Small intestine (tissue), 16 donors: ENCODE measurements at places on chromosomes 1 and 21. TPM values are rescaled to one million over a fixed set of nuclear protein-coding genes. Genes with fewer than 3 reads are reported as not detected.

GRCh38 chr1:184596950-184597645 is 157.6 kb downstream of the EDEM3 start:
- H3K36me3 ChIP-seq: peaks cover 1% of the 10 kb centered on the region
- no peak overlapping the region for H3K4me3 ChIP-seq
- H3K27ac ChIP-seq: no peak overlapping the region

DNA sequence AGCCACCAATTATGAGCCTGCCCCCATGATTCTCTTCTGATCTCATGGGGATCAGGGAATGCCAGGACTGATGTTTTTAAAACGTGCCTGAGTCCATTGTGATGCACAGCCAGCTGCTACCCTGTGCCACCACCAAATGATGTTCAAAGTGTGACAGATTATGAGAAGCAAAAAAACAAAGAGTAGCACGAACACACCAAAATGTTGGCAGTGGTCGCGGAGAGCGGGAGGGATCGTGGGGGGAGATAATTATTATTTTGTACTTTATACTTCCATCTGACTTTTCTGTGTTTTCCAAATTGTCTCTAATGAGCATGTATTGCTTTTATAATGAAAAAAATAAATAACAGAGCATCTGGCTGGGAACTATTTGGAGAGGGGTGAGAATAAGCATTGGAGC is 50.5 kb downstream of the EPHB2 start:
- no peak overlapping the region for H3K4me3 ChIP-seq
- no peak overlapping the region for H3K27ac ChIP-seq
- no peaks in the 10 kb centered on the region for H3K27me3 ChIP-seq
- DNase-seq: no peak
- H3K4me1 ChIP-seq: peaks cover 7% of the 10 kb centered on the region

DNA sequence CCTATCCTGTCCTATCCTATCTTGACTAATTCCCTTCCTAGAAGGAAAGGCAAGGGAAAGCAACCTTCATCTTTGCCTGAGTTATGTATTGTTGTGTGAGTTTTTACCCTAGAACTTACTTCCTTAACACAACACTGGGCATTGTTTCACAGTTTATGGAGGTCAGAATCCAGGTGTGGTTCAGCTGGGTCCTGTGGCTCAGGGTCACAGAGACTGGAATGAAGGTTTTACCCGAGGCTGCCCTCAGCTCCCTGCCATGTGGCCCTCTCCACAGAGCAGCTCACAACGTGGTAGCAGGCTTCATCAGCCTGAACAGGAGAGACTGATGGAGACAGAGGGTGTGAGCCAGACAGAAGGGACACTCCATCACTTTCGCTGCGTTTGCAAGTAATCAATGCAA is 140.5 kb downstream of the FCRL5 start:
- no peaks in the 10 kb centered on the region for H3K4me1 ChIP-seq
- H3K36me3 ChIP-seq: no peaks in the 10 kb centered on the region
- H3K4me3 ChIP-seq: no peak overlapping the region
- no peak overlapping the region for H3K27ac ChIP-seq
- no peak for DNase-seq

The PPIH gene
- 53.2 TPM for polyA plus RNA-seq

The FH gene
- polyA plus RNA-seq: 69.4 TPM

- H3K36me3 ChIP-seq: no peaks in the 10 kb centered on the region
- H3K4me1 ChIP-seq: no peaks in the 10 kb centered on the region
- H3K27ac ChIP-seq: no peak overlapping the region
- no peak overlapping the region for H3K4me3 ChIP-seq
- DNase-seq: no peak
Measured at GRCh38 chr1:5933050-5933449, 59.2 kb downstream of the NPHP4 start.

GRCh38 chr21:17416139-17416538 is 96.7 kb upstream of the CXADR start:
- no peak overlapping the region for H3K27ac ChIP-seq
- DNase-seq: no peak
- no peaks in the 10 kb centered on the region for H3K36me3 ChIP-seq
- no peak overlapping the region for H3K4me3 ChIP-seq
- H3K4me1 ChIP-seq: no peaks in the 10 kb centered on the region
- no peaks in the 10 kb centered on the region for H3K27me3 ChIP-seq

DNA sequence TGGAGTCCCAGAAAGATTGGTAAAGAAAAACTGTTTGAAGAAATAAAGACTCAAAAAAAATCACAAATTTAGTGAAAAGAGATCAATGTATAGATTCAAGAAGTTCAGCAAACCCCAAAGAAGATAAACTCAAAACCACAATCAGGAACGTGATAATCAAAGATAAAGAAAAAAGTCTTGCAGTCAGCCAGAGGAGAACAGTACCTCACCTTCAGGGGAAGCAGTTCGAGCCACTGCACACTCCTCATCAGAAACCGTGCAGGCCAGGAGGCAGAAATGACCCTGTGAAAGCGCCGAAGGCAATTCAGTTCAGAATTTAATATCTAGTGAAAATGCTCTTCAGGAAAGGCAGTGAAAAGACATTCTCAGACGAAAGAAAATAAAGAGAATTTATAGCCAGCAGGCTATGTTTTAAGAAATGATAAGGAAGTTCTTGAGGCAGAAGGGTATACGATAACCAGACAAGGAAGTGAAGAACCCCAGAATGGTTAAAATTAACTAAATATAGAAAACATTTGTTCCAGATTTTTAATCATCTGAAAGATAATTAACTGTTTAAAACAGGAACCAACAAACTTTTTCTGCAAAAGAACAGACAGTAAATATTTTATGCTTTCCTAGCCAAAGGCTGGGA is 13.5 kb upstream of the SUMO3 start:
- no peaks in the 10 kb centered on the region for H3K36me3 ChIP-seq
- H3K4me1 ChIP-seq: no peaks in the 10 kb centered on the region
- no peak for DNase-seq
- H3K27ac ChIP-seq: no peak overlapping the region
- no peak overlapping the region for H3K4me3 ChIP-seq
- H3K27me3 ChIP-seq: no peaks in the 10 kb centered on the region

The DFFA gene
- 10.3 TPM for polyA plus RNA-seq

- H3K27ac ChIP-seq: no peak overlapping the region
- peak; percentile 13 for DNase-seq
- peaks cover 10% of the 10 kb centered on the region for H3K4me1 ChIP-seq
Measured at GRCh38 chr1:52364235-52364839, 1.7 kb downstream of the CC2D1B start.

GRCh38 chr21:27346041-27346448 is 379.2 kb upstream of the ADAMTS5 start:
- DNase-seq: no peak
- no peaks in the 10 kb centered on the region for H3K4me1 ChIP-seq
- no peak overlapping the region for H3K4me3 ChIP-seq

DNA sequence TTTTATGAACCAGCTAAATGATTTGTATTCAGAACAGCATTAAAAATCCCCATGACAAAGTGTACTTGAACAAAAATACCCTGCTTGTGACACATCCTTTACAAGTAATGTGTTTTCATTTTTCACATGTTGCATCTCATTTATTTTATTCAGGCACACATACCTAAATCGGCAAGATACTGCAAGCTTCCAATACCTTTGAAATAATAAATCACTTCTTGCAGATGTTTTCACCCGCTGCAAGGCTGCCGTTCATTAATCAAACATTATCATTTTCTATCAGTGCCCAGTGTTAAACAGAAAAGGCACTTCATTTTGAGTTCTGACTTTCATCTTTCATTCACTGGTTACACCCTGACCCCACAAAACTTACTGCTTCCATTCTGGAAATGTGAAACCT is 269.6 kb downstream of the DPYD start:
- H3K36me3 ChIP-seq: no peaks in the 10 kb centered on the region
- H3K4me3 ChIP-seq: no peak overlapping the region
- DNase-seq: no peak

The DARS2 gene
- polyA plus RNA-seq: 22.3 TPM

DNA sequence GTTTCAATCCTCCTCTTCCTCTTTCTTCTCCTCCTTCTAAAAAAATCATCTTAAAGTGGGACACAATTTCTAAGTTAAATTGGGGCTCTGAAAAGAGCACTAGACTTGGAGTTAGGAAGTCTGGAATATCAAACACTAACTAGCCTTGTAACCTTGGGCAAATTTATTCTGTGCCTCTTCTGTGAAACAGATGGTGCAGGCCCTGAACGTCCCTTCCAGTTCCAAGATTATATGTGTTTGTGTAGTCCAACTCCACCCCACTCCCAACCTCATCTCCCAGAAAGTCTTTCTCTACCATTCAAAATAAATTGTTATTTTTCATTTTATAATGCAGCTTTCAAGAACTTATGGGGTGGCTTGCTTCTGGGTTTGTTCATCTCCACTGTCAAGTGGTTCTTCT is 630.0 kb downstream of the LMO4 start:
- no peak for DNase-seq
- no peaks in the 10 kb centered on the region for H3K36me3 ChIP-seq
- H3K4me1 ChIP-seq: no peaks in the 10 kb centered on the region
- H3K27ac ChIP-seq: no peak overlapping the region

DNA sequence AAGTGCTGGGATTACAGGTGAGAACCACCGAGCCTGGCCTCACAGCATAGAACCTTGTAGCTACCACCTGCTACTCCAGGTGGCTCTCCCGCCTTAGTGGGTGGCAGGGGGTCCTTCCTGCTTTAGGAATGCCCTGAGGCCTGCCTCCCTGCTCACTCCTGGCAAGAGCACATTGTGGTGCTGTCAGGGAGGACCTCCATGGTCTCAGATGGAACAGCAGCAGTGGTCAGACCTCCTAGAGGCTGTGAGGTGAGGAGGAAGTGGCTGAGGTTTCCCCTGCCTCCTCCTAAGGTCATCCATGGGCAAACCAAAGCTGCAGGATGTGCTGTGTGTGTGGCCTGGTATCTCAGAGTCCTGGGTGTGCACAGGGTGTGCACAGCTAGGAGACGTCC is 6.7 kb downstream of the SOX13 start:
- H3K36me3 ChIP-seq: no peaks in the 10 kb centered on the region
- no peaks in the 10 kb centered on the region for H3K27me3 ChIP-seq
- no peak for DNase-seq
- peaks cover 2% of the 10 kb centered on the region for H3K4me1 ChIP-seq

The PTPRF gene
- 87.4 TPM for polyA plus RNA-seq

DNA sequence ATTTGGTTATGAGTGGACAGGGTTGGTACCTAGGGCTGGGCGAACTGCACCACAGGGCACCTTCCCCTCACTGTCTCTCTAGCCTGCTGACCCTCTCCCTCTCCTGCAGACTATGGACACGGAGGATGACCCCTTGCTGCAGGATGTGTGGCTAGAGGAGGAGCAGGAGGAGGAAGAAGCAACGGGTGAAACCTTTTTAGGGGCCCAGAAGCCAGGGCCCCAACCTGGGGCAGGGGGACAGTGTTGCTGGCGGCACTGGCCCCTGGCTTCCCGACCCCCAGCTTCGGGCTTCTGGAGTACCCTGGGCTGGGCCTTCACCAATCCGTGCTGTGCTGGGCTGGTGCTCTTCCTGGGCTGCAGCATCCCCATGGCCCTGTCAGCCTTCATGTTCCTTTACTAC is 21.9 kb downstream of the DISP3 start:
- no peaks in the 10 kb centered on the region for H3K36me3 ChIP-seq
- DNase-seq: no peak
- no peaks in the 10 kb centered on the region for H3K4me1 ChIP-seq
- H3K27me3 ChIP-seq: no peaks in the 10 kb centered on the region

DNA sequence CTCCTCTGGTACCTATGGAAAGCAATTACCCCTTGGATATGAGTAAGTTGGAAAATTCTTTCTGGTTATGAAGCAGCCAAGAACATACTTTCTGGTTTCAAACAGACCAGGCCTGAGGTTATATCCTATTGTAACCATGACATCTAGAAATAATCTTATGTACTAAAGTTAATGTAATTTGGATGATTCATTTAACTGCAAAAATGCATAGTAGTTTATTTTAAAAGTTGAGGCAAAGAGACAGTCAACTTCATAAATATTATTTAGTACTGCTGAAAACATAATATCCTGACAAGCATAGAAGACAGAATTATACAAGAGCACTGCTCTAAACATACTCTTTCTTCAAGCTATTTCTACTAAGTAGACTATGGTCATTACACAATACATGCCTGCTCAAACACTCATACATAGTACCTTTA is 25.5 kb downstream of the ODF2L start:
- H3K4me3 ChIP-seq: no peak overlapping the region
- no peaks in the 10 kb centered on the region for H3K4me1 ChIP-seq
- DNase-seq: no peak

The ERRFI1 gene
- polyA plus RNA-seq: 39.1 TPM

DNA sequence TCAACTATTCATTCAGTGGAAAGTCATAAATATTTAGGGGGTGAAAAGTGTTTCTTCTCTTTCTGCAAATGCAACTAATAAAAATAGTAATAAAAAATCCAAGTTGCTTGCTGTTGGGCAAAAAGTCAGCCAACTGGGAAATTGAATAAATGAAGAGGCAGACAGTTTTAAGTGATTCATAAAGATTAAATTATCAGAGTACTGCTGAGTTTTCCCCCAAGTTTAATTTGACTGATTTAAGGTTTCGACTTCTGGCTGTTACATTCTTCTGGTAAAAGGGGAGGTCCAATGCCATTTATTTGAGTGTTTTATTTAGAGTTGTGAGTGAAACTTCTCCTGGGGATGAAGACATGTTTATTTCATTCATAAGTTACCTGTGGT is 125.5 kb downstream of the NTPCR start:
- DNase-seq: no peak
- no peak overlapping the region for H3K4me3 ChIP-seq
- H3K36me3 ChIP-seq: no peaks in the 10 kb centered on the region

GRCh38 chr1:110449661-110450651 is 993 bp upstream of the PROK1 start:
- H3K27ac ChIP-seq: no peak overlapping the region
- no peaks in the 10 kb centered on the region for H3K27me3 ChIP-seq
- H3K36me3 ChIP-seq: no peaks in the 10 kb centered on the region
- H3K4me1 ChIP-seq: no peaks in the 10 kb centered on the region
- no peak overlapping the region for H3K4me3 ChIP-seq

GRCh38 chr1:4317207-4317606 is 337.2 kb upstream of the AJAP1 start:
- no peak overlapping the region for H3K4me3 ChIP-seq
- no peaks in the 10 kb centered on the region for H3K36me3 ChIP-seq
- no peak for DNase-seq
- H3K4me1 ChIP-seq: no peaks in the 10 kb centered on the region

DNA sequence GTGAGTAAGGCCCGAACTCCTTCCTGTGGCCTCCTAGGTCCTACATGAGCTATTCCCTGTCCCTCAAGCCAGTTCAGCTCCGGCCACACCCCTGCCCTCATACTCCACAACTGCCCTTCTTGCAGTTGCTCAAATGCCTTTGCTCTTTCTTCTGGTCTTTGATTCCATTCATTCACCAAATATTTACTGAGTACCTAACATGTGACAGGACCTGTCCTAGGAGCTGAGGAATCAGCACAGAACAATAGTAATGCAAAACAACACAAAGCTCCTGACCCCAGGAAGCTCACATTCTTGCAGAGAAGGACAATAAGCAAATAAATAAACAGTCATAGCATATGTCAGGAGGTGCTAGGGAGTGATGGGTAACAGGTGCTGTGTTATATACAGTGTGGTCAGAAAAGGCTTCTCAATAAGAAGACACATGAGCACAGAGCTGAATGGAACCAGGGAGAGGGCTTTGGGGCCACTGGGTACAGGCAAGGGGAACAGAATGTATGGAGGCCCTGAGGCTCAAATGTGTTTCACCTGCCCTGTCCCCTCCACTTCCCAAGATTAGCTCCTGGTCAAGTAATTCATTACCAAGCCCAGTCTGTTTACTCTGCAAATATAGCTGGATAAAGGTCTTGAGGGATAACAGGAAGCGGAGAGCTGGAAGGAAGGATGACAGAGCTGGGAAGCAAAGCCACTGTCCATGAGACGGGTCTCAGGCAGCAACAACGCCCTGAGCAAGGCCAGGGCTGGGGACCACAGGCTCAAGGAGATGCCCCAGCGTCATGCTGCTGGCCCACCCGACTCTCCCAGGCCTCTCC is 145.1 kb downstream of the CSMD2 start:
- H3K27ac ChIP-seq: no peak overlapping the region
- no peak overlapping the region for H3K4me3 ChIP-seq
- no peaks in the 10 kb centered on the region for H3K4me1 ChIP-seq
- H3K36me3 ChIP-seq: no peaks in the 10 kb centered on the region

The CR1 gene
- not detected for polyA plus RNA-seq
